GM12891 (cell line): ENCODE measurements at places on chromosomes 7 and 10.

DNA sequence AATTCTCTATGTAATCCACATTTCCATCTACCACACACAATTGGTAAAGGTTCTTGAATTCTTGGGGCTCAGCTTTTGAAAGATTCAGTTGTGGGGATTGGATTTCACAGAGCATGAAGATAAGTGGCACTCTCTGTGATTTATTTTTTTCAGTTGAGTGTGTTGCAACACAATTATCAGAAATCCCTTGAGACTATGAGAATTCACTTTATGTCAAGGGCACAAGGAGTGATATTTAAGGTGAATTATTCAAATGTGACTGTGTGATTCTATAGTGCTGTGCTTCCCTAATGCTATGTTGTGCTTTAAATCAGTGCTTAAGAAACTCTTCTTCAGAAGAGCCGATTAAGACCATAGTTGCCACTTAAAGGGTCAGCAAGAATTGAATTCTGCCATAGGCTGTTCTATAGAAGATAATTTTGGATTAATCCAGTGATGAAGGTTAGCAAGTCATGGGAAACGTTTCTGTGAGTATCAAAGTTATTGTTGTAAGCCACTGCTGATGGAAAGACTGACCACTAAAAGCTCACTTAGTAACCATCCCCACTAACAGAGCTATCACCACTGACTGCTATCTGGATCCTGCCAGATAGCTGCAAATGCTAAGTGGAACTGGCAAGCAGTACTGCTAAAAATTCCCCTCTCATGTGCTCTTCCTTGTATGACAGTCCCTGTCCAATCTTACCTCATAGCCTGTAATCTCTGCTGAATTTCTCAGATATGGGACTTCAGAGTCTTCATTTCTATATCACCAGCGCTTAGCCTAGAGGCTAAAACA lies 134.0 kb upstream of the SEMA3D start:
- no peak for DNase-seq

DNA sequence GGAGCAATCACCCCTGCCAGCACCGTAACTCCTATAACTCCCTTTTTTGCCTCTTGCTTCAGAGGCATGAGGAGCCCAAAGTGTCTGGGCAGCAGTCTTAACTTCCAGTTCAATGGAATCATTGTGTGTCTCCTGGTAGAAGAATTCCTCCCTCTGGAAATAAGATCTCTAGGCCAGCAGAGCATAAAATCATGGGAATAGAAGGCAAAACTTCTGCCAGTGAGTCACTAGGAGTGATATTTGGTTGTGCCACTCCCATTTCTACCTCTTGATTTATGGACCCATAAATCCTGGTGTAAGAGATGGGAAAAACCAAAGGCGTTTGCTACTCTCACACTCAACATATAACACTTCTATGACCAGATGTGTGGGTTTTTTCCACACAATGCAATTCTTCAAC lies 104.9 kb upstream of the FAM180A start:
- no peak for DNase-seq

- no peak for DNase-seq
These were observed 78.9 kb downstream of the GPR37 start for GRCh38 chr7:124686543-124687171.

- DNase-seq, result no peak
These were observed 102.9 kb upstream of the AHR start for GRCh38 chr7:17195576-17195975.

DNA sequence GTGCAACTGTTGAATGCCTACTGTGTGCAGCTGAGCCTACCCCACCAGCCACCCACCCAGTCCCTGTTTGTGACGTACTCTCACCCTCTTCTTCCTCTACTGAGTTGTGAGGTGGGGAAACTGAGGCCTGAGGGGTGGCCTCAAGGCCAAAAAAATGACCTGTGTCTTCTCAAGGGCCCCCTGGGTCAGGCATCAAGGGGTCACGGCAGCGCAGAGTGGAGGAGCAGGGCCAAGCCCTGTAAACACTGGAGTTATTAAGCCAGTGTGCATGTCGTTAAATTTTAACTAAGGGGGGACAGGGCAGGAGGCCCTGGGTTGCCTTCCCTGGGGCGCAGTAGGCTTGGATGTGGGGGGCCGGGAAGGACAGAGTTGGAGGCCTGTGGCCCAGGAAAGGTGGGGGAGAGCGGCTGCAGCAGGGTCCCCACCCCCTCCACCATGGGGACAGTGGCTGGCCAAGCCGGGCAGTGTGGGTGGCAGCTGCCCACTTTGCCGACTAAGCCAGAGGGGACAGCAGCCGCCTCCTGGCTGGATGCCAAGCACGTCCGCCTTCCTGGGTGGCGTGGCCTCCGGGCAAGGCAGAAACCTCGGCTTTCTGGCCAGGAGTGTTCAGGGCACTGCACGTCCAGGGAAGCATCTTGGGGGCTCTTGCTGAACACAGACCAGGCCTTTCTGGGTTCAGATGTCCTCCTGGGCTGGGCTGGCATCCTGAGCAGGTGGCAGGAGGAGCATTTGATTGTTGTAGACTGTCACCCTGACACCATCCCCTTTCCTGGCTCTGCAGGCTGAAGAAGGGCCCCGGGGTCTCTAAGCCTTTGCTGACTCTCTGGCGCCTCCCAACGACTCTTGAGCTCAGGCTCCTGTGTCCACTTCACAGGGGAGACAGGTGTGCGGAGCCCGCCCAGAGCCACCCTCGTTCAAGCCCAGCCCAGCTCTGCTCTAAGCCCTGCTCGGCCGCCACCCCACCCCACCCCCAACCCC lies 1.9 kb downstream of the SLC29A4 start:
- DNase-seq, result peak; percentile 66

- peak; percentile 70 for DNase-seq
These were observed 9.4 kb downstream of the LIMK1 start for GRCh38 chr7:74092964-74093471.

GRCh38 chr10:96511044-96511945 lies 2.4 kb downstream of the TLL2 start:
- no peak for DNase-seq

GRCh38 chr7:43112941-43113621 lies 634 bp downstream of the HECW1 start:
- DNase-seq, result peak; percentile 29

GRCh38 chr10:124344931-124345330 lies 73.8 kb downstream of the OAT start:
- DNase-seq, result no peak

DNA sequence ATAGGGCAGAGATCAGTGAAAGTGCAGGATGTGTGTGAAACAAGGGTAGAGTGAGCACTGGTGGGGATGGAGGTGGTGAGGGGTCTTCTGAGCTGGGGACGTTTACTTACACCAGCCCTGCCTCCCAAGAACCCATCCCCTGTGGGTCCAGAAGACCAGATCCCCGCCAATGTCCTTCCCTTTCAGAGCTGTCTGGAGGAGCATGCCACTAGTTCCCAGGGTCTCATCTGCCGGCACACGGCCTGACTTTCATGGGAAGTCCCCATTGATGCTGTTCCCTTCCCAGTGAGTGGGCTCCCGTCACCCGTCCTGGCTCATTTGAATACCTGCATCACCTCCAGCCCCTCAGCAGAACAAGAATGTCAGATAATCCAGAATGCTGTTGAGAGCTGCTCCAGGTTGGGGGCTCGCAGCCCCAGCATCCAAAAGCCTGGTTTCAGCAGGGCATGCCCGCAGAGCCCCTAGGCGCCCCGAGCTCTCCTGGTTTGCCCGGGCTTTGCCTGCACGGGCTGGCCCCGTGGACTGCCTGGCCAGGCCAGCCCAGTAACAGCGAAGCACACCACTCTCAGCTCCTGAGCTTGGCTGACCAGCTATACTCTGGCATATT lies 246.7 kb downstream of the MGMT start:
- DNase-seq, result no peak

DNA sequence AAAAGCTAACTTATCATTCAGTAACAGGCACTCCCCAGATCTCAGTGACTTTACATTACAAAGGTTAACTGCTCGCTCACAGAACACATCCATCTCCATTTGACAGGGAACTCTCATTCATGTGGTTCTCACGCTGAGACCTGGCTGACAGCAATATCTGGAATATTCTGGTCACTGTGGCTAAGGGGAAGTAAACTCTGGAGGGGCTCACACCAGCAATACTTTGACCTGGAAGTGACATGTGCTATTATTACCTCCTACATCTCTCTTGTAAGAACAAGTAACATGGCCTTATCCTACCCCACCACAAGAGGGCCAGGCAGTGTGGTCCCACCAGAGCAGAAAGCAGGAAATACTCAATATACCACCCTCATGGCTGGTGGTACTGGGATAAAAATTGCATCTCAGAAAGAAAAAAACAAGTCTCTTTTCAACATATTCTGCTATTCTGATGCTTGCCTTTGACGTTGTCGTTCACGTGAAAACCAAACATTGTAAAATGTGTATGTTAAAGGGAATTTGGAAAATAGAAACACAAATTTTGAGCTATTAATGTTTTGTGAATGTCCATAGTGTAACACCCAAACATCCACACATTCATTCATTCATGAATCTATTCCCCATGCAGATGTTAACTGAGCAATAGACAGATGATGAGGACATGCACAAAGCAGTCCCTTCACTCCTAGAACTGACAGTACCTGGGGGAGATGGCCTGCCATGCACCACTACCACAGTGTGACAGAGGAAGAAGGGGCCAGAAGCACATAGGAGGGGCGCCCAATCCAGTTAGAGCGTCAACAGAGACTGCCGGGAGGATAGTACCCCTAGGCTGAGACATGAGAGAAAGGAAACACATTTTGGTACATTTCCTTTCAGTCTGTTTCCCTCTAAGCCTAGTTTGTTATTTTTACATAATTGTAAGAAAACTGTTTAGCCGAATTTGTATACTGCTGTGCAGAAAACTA lies 166.0 kb upstream of the SP4 start:
- peak; percentile 5 for DNase-seq

- peak; percentile 40 for DNase-seq
These were observed 23.6 kb downstream of the SLC35B4 start for GRCh38 chr7:134293002-134293740.

DNA sequence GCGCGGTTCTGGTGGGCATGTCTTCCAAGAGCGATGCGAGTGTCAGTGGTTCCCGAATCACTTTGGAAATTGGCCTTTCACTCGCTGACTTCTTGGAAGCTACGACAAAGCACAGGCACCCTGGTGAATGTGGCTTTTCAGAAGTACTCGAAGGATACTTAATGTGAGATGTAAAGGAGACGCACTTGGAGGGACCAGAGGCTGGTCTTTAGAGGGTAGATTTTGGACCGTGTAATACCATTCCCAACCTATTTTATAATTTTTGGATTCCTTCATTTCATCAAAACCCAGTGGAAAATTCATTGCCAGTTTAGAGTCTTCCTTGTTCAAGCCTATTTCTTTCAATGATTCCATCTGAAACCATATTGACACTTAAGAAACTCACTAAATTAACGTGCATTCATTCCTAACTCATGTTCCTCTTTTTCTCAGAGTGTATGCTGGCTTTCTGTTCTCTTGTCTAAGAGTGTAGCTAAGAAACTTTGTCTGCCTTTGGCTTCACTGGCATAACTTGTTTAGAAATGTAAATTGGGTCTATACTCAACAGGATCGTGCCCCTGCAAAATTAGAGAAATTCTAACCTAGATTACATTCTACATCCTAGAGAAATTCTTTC lies 645 bp upstream of the COPG2 start:
- no peak for DNase-seq

GRCh38 chr10:53013201-53013810 lies 240.7 kb upstream of the MBL2 start:
- DNase-seq, result no peak

- DNase-seq, result no peak
These were observed 143.7 kb upstream of the COL1A2 start for GRCh38 chr7:94250987-94251386.

DNA sequence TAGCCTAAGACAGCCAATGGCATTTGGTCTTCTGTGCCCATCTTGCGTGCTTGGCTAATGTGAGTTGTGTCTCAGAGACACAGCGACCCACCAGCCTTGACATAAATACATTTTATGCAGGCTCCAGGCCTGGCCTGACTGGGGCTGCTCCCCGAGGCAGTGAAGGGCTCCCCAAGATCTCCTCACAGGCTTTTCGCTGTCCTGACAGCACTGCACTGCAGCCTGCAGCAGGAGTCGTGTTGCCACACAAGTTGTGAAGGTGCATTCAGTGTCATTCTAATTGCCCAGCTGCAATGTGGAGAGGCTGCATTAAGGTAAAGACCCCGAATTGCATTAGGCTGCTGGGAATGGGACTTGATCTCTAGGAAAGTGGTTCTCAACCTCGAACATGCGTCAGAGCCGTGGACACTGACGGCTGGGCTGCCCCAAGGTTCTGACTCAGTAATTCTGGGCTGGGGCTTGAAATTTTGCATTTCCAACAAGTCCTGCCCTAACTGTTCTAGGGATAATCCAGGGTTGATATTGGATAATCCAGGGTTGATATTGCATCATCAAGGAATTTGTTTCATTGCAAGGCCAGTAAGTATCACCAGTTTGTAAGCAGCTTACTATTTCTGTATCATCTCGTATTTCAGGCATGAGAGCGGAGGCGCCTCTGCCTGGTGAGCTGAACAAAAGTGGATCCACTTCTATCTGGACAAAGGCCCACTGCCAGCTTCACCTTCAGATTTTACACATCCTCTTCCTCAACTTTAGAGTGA lies 108.7 kb upstream of the INSIG1 start:
- DNase-seq, result no peak

DNA sequence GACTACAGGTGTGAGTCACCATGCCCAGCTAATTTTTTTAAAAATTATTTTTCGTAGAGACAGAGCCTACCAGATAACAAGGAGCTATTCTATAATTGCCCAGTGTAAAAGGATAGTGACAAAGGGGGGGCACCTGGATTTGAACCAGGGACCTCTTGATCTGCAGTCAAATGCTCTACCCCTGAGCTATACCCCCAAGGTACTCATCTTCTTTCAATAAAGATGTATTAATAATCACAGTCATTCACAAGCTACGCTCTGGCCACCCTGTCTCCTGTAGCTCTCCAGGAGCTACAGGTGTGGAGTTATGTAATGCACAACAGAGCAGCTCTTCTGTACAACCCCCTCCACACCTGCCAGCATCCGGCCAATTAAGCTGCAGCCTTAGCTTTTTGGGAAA lies 83.5 kb downstream of the ZNF777 start:
- no peak for DNase-seq

DNA sequence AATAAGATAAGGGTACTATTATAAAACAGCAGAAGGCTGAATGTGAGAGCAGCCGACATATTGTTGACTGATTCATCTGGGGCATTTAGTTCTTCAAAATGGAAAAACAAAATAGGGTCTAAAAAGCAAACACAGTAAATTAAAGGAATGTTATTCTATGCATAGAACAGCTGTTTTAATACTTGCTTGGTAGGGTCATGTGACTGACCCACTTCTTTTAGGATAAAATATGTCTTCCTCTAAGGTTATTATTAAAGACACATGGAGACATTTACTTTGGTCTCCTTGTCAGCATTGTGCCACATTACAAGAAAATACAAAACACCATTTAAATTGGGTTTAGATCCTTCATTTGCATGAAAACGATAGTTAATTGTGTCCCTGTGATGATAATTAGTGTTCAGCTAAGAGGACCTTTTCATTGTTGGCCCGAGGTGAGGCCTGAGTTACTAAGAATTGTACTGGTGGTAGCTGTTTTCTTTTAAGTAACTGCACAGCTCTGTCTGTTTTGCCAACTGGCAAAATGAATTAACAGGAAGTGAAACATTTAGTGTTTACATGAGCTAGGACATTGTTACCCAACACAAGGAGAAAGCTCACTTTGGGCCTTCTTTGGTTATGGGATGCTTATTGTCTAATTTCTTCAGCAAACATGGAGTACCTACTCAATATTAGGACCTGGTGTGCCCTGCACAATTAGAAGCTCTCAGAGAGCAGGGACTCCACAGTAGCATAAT lies 764.4 kb downstream of the LRMDA start:
- no peak for DNase-seq
